GM23248 (cell line): ENCODE measurements at places on chromosomes 4 and X. TPM values are rescaled to one million over a fixed set of nuclear protein-coding genes. Genes with fewer than 3 reads are reported as not detected.
A peak's percentile ranks its signal among the peaks of the same experiment; 100 is the strongest.

DNA sequence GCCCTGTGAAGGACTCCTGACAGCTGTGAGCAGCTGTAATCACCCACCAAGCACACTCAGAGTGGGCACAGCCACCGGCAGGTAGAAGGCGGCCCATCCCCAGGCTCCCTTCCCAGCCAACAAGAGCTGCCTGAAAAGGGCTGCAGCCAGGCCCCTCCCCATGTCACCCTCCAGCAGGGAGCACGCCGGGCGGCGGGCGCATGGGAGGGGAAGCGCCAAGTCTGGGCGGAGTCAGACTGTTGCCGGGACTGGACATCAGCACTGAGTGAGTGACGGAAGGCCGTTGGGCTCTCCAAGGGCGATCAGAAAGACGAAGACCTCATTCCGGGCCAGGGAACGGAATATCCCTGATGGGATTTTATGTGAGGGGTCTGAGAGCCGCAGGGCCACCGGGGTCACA is 82.1 kb downstream of the PPP2R2C start:
- no peak for DNase-seq
- no peaks in the 10 kb centered on the region for H3K4me1 ChIP-seq
- H3K36me3 ChIP-seq = no peaks in the 10 kb centered on the region
- H3K27me3 ChIP-seq = peaks cover 32% of the 10 kb centered on the region
- H3K27ac ChIP-seq = no peak overlapping the region

DNA sequence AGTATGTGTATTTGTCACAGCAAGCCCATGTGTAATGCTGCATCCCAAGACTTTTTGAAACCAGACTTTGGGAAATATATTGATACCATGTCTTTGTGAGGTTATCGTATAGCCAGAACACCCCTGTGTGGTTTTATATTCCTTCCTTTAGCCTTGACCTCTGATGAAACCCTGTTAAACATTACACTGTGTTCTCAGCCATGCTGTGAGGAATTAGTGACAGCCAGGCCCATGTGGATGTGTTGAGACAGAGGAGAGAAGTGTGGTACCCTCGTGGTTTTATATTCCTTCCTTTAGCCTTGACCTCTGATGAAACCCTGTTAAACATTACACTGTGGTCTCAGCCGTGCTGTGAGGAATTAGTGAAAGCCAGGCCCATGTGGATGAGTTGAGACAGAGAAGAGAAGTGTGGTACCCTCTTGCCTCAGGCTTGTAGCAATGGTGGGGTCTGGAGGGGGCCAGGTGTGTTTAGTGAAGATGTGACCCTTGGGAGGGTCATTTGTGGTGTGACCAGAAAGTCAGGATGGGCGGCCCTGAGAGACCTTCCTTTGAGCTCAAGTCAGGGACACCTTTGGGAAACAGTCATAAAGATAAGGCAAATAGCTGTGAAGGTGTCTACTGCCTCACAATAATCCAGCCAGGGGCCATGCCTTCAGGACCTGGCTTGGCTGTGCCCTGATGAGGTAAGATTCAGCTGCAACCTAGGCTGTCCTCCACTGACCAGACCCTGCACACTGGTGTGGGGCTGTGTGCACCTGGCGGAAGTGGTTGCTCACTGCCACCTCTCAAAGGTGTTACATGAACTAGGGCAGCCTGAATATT is 110.0 kb downstream of the IRF2 start:
- no peaks in the 10 kb centered on the region for H3K36me3 ChIP-seq
- H3K4me1 ChIP-seq = peaks cover 6% of the 10 kb centered on the region
- no peak overlapping the region for H3K27ac ChIP-seq
- no peaks in the 10 kb centered on the region for H3K27me3 ChIP-seq
- DNase-seq = no peak

MAGEC3 gene
- not detected in 2 replicates for total RNA-seq

DNA sequence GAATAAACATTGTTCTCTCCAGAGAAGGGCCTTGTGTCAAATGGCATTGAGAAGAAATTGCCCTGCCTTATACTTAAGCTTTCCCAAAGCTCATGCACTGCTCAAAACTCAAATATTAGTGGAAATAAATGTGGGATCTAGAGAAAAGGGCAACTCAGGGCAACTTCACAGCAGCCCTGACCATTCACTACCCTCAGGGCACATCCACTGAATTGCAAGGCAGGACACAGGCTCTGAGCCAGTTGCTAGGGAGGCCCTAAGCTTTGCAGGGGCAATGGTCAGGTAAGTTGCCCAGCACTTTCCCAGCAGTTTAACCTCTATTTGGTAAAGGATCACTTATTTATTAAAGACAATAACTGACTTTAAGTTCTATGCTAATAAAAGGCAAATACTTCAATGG is 255.3 kb upstream of the TEX13A start:
- no peaks in the 10 kb centered on the region for H3K27me3 ChIP-seq
- no peak overlapping the region for H3K27ac ChIP-seq
- no peak overlapping the region for H3K4me3 ChIP-seq
- no peaks in the 10 kb centered on the region for H3K4me1 ChIP-seq
- DNase-seq = no peak

DNA sequence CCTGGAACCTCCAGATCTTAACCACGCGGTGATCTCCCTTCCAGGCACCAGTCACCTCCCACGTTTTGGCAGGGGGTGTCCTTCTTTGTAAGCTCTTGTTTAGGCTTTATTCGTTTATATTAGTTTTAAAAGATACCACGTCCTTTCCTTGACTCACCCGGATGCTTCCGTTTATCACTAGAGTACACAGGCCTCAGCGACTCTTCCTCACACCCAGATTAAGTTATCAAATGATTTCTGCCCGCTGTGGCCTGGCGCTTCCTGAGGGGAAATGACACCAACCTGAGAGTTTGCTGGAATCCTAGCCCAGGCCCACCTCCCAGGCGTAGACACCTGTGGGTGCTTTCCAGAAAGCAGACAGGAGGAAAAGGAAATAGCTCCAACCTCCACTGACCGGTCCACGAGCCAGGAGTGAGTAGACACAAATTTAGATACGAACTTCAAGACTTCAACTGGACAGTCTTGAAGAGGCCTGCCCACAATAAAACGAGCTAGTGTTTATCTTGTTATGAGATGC is 756 bp upstream of the ADAMTS3 start:
- no peak overlapping the region for H3K27ac ChIP-seq
- H3K4me1 ChIP-seq = no peaks in the 10 kb centered on the region
- H3K27me3 ChIP-seq = no peaks in the 10 kb centered on the region
- peak; percentile 9 for DNase-seq
- H3K4me3 ChIP-seq = peak overlapping the region; percentile 94
- no peaks in the 10 kb centered on the region for H3K36me3 ChIP-seq

DNA sequence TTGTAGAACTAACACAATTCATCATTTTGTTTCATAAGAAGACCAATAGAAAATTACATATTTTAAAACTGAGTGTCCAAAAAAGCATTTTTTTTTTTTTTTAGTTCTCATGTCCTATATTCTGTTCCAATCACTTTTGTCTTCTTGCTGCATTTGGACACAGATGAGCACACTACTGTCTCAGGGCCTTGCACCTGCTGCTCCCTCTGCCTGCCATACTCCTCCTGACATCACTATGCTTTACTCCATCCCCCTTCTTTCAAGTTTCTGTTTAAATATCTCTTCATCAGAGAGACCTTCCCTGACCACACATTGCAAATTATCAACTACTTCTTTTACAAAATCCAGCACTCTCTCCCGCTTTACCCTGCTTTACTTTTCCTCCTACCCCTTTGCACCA is 230.7 kb upstream of the GK2 start:
- H3K27me3 ChIP-seq = no peaks in the 10 kb centered on the region; the same call in 1 of the 2 replicates
- no peak overlapping the region for H3K4me3 ChIP-seq
- DNase-seq = no peak
- no peaks in the 10 kb centered on the region for H3K36me3 ChIP-seq
- H3K27ac ChIP-seq = no peak overlapping the region

DNA sequence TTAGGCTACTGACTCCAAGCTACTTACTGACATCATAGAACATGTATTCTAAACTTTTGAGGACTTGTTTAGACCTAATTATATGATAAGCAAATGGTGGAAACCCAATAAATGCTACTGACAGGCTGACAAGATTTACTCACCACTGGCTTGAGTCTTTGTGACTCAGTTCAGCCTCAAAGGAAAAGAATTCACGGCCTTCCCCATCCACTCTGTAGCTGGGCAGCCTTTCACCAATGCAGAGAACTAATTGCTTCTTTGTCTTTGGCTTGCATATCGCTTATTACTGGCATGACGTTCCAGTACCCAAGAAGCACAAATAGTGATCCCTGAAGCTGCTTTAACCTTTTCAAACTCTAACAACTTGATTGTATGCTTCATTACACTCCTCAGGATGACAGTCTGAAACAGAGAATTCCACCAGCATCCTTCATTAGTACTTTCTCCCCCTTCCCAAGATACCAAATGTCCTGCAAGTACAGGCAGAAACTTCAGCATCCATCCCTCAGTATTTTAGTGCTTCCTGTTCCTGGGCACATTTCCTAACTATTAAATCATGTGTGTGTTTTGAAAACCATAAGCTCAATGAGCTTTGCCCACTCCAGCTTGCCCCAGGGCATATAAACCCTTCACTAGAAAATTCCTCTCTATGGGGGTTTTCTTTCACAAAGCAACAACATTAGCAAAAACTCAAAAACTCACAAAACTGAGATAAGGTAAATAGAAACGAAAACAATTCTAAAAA is 298.1 kb upstream of the SLC7A11 start:
- H3K27me3 ChIP-seq = no peaks in the 10 kb centered on the region
- peak; percentile 58 for DNase-seq
- no peak overlapping the region for H3K27ac ChIP-seq
- H3K4me1 ChIP-seq = no peaks in the 10 kb centered on the region

GRCh38 chr4:168710353-168710946 is 213.6 kb downstream of the PALLD start:
- no peak overlapping the region for H3K4me3 ChIP-seq
- no peaks in the 10 kb centered on the region for H3K27me3 ChIP-seq
- peaks cover 28% of the 10 kb centered on the region for H3K4me1 ChIP-seq
- no peaks in the 10 kb centered on the region for H3K36me3 ChIP-seq
- DNase-seq = peak; percentile 69

GRCh38 chr4:154954117-154954516 is 173.0 kb downstream of the RBM46 start:
- no peak overlapping the region for H3K27ac ChIP-seq
- no peaks in the 10 kb centered on the region for H3K27me3 ChIP-seq
- no peak overlapping the region for H3K4me3 ChIP-seq
- H3K4me1 ChIP-seq = no peaks in the 10 kb centered on the region
- H3K36me3 ChIP-seq = no peaks in the 10 kb centered on the region
- DNase-seq = no peak

- no peak overlapping the region for H3K4me3 ChIP-seq
- no peaks in the 10 kb centered on the region for H3K27me3 ChIP-seq
- no peak for DNase-seq
- no peaks in the 10 kb centered on the region for H3K4me1 ChIP-seq
- no peak overlapping the region for H3K27ac ChIP-seq
These were observed 84.1 kb downstream of the BMPR1B start for GRCh38 chr4:94841864-94842221.

HSD17B13 gene
- total RNA-seq = not detected in 2 replicates

NEXMIF gene
- not detected in 2 replicates for total RNA-seq

CCDC110 gene
- total RNA-seq = 0.22 and 0.38 TPM in 2 replicates

DNA sequence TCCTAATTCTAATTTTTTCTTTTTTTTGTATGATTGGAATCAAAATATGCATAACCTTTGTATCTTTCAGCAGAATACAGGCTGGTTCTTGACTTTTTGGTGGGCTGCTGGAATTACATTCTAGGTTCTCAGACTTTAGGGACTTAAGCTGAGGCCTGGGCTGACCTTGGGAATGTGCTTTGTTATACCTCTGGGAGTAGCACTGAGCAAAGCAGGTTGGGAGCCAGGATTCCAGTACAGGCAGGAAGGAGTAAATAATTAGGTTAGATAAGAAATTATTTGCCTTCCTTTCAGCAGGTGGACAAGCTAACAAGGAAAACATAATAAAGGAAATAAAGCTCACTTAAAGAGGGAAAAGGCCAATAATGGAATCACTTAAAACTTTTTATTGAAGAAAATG is 49.9 kb upstream of the SLC4A4 start:
- H3K4me1 ChIP-seq = peaks cover 44% of the 10 kb centered on the region
- no peaks in the 10 kb centered on the region for H3K27me3 ChIP-seq
- H3K27ac ChIP-seq = no peak overlapping the region

ATP6AP1 gene
- 73.2 and 87.8 TPM in 2 replicates for total RNA-seq

DNA sequence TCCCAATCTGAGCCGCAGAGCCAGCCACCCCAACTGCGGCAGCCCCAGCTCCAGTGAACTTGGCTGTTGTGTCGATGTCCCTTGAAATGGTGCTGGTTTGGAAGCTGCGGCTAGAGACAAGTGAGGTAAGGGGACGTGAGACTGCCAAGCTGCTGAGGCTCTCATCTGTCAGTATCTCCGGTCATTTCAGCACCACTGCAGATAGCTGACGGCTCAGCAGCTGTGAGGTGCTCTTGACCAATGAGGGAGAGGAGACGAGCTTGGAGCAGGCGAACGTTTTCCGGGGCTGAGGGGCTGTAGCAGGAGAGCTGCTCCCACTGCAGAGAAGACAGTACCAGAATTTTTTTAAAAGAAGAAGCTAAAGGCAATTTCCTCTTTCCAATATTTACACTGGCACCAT is 175.5 kb upstream of the CASK start:
- H3K4me3 ChIP-seq = no peak overlapping the region
- no peak for DNase-seq
- peaks cover 5% of the 10 kb centered on the region for H3K4me1 ChIP-seq
- no peak overlapping the region for H3K27ac ChIP-seq
- H3K36me3 ChIP-seq = no peaks in the 10 kb centered on the region
- H3K27me3 ChIP-seq = no peaks in the 10 kb centered on the region

GRCh38 chr4:175770555-175770954 is 41.5 kb downstream of the GPM6A start:
- peak overlapping the region; percentile 61 for H3K4me3 ChIP-seq
- no peak overlapping the region for H3K27ac ChIP-seq
- H3K27me3 ChIP-seq = no peaks in the 10 kb centered on the region
- H3K4me1 ChIP-seq = no peaks in the 10 kb centered on the region
